Posterior vena cava (tissue), 2 donors: ENCODE measurements at places on chromosomes 4 and X. TPM values are rescaled to one million over a fixed set of nuclear protein-coding genes. Genes with fewer than 3 reads are reported as not detected.

The CFAP299 gene
- not detected for total RNA-seq

The IL2 gene
- not detected for total RNA-seq

DNA sequence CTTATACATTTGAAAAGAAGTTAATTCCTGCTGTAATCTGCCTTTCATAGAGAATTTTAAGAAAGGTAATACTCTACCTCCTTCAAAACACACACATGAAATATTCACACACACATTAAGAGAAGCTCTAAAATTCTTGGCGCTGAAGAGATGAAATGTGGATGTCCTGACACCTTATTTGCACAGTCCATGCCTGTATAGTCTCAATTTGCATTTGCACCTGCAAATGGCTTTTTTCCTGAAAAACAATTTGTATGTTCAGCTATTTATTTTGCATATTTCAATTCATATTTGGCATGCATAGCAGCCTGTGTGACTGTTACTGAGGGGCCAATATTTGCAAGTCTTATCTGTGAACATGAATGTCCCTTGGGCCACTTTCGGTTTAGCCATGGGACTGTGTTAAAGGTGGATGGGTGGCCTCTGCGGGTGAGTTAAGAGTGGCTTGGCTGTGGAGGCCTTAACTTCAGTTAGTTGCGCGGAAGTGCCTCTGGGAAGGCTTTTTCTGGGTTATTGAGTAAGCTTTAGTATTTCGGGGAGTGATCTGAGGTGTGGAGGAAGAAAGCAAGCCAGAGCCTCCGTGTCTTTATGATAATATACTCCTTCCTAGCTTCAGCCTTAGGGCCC lies 443.3 kb upstream of the FAT1 start:
- no peak for DNase-seq

DNA sequence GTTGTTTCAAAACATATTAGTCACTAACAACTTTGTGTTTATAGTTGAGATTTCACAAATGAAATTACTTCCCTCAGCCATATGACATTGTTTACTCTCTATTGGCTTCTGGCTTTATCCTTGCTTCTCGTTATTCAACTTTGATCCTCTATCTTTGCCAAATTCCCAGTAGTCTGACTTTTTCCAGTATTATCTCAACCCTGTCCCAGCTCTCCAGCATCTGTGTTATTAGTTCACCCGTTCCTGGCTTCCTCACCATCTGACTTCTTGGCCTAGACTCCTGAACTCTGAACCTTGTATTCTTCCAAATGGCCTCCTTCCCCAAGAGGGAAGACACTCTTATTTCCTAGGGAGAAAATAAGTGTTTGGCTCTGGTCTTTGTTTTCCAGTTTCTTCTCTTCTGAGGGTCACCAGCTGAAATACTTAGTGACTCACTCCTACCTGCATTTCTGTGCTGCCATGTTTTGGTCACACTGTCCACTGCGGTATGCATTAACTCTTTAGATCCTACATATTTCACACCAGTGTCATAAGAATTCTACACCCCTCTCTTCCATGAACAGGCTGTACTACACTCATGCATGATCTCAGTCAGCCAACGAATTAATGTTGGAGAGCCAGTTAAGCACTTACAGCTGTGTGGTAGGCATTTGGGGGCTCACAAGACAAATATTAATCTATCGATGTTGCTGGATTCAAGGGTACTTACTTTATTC lies 17.0 kb upstream of the ARHGAP24 start:
- no peak for DNase-seq

DNA sequence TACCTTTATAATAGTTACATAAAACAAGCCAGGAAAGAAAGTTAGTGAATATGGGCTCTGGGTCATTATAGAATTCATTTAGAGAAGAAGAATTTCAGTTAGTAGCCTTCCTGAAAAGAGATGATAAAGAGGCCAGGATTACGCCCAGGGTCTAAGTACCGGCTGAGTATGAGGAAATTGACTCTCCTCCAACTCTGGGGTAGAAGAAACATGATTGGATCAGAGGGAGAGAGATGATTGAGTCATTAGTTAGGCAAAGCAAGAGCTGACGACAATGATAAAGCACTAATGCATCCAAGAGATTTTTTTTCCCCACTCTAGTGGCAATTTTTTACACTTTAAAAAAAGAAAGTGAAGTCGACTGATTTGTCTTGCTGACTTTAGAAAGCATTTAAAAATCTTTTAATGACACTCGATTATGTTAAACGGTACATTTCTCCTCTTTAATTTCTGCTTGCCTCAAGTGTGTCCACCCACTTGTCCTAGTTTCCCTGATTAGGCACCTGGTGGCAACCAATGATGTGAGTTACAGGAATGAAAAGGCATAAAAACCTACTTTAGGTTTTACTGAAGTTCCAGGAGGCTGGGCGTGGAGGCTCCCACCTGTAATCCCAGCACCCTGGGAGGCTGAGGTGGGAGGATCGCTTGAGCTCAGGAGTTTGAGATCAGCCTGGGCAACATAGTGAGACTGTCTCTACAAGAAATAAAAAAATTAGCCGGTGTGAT lies 37.3 kb upstream of the IGFBP7 start:
- DNase-seq = no peak

DNA sequence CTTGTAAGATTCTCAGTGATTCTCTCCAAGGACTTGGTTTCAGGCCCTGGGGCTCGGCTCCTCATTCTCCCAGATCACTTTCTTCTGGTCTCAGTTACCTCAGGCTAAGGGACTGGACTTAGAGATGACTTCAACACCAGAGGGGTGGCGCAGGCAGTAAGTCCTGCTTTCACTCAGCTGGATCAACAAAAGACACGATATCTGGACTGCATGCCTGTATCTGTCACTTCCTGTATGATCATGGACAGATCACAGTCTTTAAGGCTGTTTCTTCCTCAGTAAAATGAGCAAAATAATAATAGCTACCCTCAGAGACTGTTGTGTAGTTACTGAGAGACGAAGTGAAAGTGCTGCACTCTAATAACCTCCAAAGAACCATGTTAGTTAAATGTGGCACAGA lies 19.5 kb upstream of the CXCR3 start:
- DNase-seq = no peak

DNA sequence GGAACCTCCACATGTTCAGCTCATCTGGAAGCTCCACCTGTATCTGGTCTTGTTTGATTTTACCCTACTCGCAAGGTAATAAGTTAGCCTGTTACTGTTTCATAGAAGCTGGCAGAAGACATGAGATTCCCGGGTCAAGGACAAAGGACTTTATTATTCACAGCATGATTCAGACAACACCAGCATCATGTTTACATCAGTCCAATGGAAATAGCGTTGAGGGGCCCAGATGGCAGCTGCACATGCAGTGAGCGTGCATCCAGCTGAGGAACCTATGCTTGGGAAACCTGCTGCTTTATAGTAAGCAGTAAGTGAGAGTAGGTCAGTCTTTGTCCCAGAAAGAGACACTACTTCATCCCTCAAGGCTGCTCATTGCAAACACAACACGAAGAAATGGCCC lies 19.8 kb downstream of the TSPAN5 start:
- DNase-seq = no peak

GRCh38 chrX:8279323-8279722 lies 108.3 kb upstream of the VCX2 start:
- DNase-seq = no peak
